RPMI7951 (cell line): ENCODE measurements at places on chromosomes 7 and 10.

DNA sequence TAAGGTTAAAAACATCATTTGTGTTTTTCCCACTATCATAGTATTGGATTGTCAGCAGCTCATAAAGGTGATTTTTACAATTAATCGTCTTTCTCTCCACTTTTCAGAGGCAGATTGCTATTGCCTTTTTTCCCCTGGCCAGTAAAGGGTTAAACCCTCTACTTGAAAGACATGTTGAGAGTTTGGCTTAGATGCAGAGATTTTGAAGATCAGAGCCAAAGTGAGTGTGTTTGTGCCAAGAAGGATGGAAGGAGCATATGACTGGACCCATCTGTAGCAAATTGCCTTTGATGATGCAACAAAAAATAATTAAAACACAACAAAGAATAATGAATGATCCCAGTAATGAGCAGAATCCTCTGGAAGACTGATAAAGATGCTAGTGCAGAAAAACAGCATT is 373.1 kb downstream of the MALRD1 start:
- no peak for DNase-seq

DNA sequence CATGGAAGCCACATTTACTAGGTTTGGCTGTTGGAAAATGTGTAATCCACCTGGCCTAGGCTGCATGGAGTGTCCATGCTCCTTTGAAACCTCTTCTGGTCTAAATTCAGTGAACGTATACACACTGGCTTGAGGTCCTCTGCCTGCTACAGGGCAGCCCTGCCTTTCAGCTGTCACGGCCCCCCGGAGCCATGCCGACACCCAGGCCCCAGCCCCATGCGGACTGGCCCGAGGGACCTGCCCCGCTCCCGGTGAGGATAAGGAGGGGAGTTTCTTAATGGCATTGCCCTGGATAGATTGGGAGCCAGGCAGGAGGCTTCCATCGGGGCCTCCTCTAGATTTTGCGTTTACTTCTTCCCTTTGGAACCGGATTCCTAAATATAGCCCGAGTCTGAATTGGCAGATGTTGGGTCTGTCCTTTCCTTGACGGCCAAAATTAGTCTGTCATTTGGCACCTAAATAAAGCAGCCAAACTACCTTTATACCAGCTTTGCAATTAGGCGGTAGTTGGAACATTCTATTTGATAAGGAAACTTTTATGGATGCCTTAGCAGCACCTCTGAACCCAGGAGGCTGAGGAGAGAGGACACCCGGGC is 72.1 kb upstream of the SH2B2 start:
- DNase-seq, result no peak

DNA sequence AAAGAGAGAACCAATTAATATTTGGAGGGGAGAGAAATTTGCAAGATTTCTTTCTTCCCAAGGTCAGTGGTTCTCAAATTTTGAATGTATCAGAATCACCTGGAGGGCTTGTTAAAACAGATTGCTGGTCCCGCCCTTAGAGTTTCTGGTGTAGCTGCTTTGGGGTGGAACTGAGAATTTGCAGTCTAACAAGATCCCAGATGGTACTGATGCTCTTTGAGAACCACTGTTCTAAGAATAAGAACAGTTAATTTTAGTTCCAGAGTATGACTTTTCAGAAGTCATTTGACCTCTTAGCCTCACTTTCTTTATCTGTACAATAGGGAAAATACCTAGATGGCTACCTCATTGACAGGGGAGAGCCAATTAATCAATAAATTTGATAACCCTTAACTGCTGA is 161.6 kb downstream of the PRKG1 start:
- no peak for DNase-seq

- no peak for DNase-seq
These were observed 20.2 kb upstream of the SRPK2 start for GRCh38 chr7:105408791-105409410.

- peak; percentile 38 for DNase-seq
These were observed 355.3 kb upstream of the GALNT17 start for GRCh38 chr7:70776627-70777101.

DNA sequence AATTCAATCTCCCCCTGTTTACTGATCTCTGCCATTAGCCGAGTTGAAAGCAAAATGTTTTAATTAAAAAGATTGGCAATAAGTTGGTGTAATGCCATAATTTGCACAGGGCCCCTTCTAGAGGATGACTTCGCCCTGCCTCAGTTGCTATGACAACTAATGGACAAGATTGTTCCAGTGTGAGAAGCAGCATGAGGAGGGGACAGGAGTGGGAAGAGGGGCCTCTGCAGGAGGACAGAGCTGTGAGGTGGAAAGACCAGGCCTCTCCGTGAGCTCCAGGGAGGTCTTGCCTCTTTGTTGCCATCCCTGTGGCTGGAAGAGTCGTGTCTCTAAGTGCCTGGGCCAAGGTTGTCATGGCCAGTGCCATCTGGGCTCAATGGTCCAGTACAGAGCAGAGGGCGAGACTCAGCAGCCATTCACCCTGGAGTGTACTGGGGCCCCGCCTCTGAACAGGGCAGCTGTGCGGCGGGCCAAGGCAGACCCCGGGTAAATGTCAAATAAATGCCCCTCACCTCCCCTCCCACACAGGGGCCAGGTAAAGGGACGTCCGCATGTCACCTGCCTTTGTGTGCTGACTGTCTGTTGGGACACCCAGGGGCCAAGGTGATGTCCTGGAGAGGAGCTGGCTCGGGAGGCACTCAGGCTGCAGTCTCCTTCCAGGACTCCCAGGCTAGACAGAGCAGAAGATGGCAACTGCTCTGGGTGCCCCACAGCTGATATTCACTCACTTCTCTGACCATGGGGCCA is 97.0 kb upstream of the RET start:
- DNase-seq, result no peak

DNA sequence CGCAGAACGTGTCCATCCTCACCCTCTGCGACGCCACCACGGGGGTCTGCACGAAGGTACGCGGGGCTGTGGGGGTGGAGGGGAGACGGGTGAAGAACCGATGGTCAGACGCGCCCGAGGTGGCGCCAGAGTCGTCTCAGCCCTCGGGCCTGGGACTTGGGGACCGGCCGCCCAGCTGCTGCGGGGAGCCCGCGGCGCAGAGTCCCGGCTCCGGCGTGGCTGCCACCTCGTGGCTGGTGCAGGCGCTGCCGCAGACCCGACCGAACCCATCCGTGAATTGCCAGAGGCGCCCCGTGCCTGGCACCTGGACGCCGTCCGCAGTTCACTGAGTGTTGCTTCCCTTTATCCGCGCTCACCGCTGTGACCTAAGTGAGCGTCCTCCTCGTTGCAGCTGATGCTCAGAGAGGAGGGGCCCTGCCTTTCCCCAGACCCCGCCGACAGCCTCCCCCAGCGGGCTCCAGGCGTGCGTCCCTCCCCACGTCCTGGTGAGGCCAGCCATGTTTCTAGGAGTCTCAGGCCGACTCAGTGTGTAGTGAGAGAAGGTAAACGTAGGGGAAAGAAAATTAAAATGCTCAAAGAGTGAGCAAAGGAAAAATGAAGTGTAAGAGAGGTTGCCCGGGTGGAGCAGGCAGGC is 208.7 kb downstream of the PAXIP1 start:
- peak; percentile 11 for DNase-seq

DNA sequence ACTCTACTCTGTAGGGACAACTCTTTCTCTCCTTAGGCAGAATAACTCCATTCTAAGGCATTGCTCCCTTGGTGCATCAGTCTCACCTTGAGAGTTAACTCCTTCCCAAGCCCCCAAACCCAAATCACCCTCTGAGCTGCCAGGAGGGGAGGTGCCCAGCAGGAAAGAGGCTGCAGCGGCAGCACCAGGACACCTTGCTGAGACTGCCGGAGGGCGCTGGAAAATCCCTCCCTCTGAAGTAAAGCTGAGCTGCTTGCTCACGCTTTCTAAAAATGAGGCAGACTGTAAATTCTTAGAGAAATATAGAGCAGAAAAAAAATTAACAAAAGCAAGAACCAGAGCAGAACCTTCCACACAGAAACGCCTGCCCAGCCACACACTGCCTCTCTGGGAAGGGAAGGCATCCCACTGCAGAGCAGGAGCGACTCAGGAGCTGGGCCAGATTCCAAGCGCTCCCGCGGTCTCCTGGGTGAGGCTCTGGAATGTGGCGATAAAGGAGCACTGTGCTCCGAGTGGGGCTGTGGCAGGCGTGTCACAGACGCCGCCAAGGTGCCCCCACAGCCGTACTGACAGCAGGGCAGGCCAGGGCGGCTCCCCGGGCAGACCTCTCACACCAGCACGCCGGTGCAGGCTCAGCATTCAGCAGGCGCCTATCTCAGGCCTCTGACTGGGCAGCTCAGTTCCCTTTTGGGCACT is 202.1 kb downstream of the TNS3 start:
- peak; percentile 84 for DNase-seq

- DNase-seq, result no peak
These were observed 402 bp upstream of the TMEM168 start for GRCh38 chr7:112790586-112791003.

DNA sequence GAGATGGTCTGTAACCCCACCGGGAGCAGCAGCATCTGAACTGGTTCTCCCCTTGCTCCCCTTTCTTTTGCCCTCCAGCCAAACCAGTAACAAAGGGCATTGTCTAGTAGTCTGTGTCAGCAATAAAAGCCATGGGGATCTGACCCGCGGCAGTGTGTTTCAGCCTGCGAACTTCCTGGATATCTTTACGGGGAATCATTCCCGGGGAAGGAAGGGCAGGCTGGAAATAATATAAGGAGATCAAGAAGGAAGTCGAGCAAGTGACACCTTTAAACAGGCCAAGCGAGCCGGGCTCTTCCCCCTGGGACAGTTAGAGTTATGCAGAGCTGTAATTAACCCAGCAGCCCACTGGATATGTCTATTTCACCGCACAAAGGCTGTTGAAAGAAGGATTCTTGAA is 661.2 kb upstream of the GALNT17 start:
- no peak for DNase-seq

DNA sequence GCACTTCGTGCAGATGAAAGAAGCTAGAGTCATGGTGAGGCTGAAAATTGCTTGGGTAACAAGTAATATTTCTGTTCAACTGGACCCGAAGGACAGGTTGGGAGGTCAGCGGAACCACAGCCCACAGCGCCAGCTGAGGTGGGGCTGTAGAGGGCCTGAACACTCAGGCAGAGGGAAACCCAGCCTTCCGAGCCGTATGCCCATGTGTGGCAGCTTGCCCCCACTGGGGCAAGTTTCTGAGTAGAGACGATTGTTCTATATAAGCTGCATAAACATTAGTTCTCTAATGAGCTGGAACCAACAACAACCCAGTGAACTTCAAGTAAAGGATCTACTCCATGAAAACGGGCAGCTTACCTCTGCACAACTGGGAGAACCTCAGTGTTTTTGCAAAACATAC is 58.4 kb upstream of the TNS3 start:
- DNase-seq, result no peak

DNA sequence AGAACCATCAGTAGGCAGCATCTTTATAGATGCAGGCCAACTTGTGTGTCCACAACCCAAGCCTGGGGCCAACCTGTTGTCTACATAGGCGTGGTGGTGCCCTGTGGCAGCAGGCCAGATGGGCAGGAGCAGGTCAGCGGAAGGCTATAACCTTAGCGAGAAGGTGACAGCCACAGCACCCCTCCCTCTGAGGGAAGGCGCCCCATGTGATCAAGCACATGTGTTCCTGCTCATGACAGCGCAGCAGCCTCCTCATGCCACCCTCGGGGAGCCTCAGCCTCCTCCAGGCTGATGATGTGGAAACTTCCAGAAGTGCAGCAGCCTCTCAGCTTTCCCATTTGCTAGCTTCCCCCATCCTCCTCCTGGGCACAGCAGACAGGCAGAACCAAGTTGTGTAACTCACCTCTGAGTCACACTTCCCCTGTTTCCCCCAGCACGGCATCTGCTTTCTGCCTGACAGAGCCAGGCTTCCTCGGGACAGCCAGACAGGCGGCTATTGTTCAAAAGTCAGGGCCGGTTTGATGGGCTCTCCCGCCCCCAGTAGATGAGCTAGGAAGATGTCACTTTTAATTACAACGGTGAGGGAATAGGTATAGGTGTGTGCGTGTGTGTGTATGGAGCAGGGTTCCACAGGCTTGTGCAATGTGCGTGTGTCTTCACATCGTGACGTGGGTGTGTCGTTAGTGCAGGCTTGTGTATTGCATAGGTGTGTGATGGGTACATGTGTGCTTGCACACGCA is 312.0 kb upstream of the ZMIZ1 start:
- peak; percentile 99 for DNase-seq

- DNase-seq, result peak; percentile 97
These were observed 90.4 kb upstream of the FAM171A1 start for GRCh38 chr10:15461353-15462108.

DNA sequence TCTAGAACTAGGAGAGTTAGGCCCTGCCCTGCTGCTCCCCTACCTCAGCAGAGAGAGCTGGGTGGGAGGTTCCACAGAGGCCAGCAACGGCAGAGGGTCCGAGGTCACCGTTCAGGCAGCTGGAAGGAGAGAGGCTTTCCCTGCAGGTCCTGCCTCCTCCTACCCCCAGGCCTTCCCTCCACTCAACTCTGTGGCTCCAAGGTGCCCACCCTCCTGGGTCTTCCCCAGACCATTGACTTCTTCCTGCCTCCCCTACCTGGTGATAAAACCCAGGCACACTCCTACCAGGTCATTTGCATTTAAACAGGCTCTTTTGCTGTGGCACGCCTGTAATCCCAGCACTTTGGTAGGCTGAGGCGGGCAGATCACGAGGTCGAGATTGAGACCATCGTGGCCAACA is 515.3 kb upstream of the FOXK1 start:
- DNase-seq, result no peak

DNA sequence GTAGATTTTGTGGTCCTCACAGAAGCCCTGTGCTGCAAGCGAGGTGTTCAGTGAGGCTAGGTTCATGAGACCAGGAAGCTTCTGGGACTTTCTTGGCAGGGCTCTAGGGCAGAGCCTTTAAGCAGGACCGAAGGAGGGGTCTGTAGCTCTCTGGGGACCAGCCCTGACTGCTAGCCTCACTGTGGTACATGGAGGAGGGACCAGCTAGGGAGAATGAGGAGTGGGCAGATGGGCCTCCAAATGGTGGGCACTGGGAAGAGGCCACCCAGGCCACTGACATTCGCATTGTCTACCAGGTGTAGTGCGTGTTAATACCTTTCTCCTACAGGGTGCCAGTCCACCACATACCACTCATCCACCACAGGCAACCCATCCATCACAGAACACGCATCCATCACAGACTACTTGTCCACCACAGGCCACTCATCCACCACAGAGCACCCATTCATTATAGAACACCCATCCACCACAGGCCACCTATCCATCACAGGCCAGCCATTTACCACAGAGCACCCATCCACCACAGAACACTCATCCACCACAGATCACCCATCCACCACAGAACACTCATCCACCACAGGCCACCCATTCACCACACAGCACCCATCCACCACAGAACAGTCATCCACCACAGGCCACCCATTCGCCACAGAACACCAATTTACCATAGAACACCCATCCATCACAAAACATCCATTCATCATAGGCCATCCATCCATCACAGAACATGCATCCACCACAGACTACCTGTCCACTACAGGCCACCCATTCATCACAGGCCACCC is 31.6 kb upstream of the ZNF488 start:
- DNase-seq, result no peak

DNA sequence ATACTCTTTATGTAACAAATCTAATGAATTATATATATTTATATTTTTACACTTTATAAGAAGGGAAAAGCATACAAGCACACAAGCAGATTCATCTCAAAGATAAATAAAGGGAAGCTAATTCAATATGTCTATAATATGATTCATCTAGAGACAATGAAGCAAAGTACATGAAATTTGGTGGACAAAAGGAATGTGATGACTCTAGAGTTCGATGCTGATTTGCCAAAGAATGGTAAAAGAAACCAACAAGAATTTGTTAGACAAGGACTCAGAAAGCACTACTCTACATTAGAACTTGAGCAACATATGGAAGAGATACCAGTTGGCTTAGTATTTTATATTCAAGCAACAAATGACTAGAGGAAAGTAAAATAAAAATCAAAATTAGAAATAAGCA is 536.5 kb upstream of the TEX47 start:
- no peak for DNase-seq

GRCh38 chr7:155550916-155551315 is 4.6 kb upstream of the CNPY1 start:
- no peak for DNase-seq
